ENCODE measurements at places on chromosomes 6 and 20.

DNA sequence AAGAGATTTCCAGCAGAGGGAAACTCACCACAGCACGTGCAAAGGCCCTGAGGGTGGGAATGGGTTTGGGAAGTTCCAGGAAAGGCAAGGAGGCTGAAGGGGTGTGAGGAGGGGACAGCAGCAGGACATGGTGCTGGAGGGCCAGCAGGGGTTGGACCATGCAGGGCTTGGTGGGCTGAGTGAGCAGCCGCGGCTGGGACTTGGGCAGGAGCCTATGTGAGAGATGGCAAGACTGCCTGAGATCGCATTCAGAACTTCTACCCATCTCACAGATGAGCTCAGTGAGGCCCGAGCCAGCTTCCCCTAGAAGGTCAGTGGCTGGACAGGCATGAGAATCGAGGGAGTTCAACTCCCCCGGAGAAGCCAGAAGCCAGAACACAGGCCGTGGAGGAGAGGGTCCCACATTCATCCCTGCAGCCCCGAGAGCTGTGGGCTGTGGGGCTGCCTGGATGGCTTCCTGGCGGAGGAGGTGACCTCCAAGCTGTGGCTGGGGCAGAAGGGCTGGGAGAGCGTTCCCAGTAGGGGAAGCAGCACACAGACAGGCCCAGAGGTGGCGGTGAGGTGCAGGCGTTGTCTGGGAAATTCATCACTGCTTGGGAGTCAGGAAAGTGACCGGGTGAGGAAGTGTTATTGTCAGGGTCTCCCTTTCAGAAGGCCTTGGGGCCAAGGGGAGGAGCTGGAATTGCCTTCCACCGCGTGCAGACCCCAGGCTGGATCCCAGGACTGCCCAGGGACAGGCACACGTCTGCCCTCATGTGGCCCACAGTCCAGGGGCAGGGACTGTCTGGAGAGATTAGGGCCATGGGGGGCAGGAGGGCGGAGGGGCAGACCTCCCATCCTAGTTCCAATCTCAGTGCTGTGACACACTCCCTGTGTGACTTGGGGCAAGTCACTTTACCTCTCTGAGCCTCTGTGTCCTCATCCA lies 103.8 kb downstream of the CEBPB start:
- DNase-seq, result no peak

- no peak for DNase-seq
Measured at GRCh38 chr6:2505624-2506023, 245.1 kb downstream of the MYLK4 start.

DNA sequence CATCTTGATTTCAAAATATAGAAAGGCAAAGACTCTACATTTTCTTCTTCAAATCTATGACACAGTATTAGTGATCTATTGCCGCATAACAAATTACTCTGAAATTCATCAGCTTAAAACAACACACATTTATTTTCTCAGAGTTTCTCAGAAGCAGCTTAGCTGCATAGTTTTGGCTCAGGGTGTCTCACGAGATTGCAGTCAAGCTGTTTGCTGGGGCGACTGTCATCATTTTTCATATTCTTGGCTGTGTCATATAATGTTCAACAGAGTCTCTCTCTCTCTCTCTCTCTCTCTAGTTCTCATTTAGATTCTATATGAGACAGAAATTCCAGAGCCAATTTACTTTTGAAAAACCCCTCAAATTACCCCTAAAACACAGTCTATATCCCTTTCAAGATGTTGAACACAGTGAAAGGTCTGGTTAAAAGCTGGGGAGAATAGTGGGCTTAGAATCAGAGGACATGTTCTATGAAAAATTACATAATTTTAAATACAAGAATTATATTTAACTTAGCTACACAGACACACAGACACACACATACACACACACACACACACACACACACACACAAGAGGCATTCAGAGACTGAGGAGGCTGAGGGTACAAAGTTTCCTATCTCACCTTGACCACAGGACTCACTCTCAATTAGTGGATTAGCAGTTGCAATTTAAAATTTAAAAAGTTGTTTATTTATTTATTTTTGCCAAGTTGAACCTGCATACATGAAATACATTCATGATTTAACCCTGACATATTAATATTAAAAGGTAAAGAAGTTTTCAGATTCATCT lies 86.7 kb downstream of the MKKS start:
- no peak for DNase-seq

- no peak for DNase-seq
Measured at GRCh38 chr6:139588076-139588639, 213.7 kb upstream of the CITED2 start.

- DNase-seq, result peak; percentile 77
Measured at GRCh38 chr6:52595000-52595795, 18.3 kb upstream of the TRAM2 start.

GRCh38 chr20:16115911-16116552 lies 457.2 kb downstream of the KIF16B start:
- DNase-seq, result no peak

GRCh38 chr6:142913036-142913510 lies 31.9 kb downstream of the HIVEP2 start:
- no peak for DNase-seq

DNA sequence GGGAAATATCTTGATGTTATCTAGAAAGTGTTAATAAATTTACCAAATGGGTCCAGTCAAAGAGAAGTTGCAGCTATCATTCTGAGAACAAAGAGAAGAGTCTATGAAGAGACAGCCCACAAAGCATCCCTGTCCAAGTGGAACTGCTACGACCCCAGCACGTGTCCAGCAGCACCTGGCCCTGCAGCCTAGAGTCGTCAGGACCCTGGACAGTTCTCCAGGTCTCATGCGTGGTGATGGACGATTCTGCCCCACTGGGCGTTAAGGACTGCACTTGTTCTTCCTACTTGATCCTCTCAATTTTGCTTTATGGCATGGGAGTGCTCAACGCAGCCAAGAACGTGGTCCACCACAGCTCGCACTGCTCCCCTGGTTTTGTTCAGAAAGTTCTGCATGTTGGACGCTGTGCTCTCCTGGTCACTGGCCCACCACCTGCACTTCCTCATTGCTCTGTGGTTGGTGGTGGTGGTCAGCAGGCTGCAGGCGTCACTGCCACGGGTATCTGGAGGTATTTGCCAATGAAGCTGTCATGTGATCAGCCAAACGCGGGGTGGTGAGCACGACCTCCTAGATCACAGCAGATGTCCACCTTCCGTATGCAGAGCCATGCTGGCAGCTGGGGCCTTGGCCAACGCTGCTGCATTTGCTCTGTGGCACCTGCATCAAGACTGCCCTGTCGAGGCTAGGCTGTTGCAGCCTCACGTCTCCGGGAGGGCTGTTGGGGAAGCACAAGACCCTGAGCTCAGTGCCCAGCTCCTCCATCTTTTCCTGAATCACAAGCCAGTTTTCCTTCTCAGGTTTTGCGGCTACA lies 356.4 kb downstream of the CDH4 start:
- no peak for DNase-seq

All from right kidney (tissue), 9 donors.